ENCODE measurements at places on chromosomes 3 and 15. TPM values are rescaled to one million over a fixed set of nuclear protein-coding genes. Genes with fewer than 3 reads are reported as not detected.

GRCh38 chr3:175464362-175464761 lies 605.2 kb downstream of the NAALADL2 start:
- no peaks in the 10 kb centered on the region for H3K36me3 ChIP-seq
- no peaks in the 10 kb centered on the region for H3K4me1 ChIP-seq
- no peaks in the 10 kb centered on the region for H3K27me3 ChIP-seq

DNA sequence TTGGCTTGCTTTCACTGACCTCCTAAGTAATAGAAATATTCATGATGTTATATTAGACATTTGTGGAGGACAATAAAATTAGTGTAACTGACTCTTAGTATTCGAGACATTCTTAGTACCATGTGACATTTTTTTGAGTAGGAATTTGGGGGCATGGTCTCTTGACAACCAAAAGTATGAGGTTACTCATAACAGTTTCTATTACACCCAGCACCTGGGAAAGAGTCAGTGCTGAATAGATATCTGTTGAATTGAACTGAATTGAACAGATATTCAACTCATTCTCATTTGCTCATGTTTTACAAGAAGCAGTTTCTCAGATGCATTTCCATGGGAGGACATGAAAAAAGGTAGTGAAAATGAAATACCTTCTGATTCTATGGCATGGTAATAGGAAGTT lies 84.4 kb downstream of the CMSS1 start:
- H3K27ac ChIP-seq, result peak overlapping the region; percentile 94
- no peaks in the 10 kb centered on the region for H3K27me3 ChIP-seq

GRCh38 chr15:71811036-71811736 lies 832 bp downstream of the NR2E3 start:
- no peak overlapping the region for H3K4me3 ChIP-seq
- no peaks in the 10 kb centered on the region for H3K36me3 ChIP-seq
- no peak for DNase-seq
- H3K4me1 ChIP-seq, result peaks cover 13% of the 10 kb centered on the region
- H3K27ac ChIP-seq, result no peak overlapping the region

The STAB1 gene
- total RNA-seq, result 340 TPM

- H3K27ac ChIP-seq, result no peak overlapping the region
- H3K27me3 ChIP-seq, result peaks cover 2% of the 10 kb centered on the region
- no peak overlapping the region for H3K4me3 ChIP-seq
- no peaks in the 10 kb centered on the region for H3K4me1 ChIP-seq
These were observed 5.2 kb upstream of the NANOGP8 start for GRCh38 chr15:35090104-35090807.

The SLC25A20 gene
- total RNA-seq, result 7.9 TPM

The ZNF654 gene
- 14.6 TPM for total RNA-seq

The LYZL4 gene
- total RNA-seq, result not detected

DNA sequence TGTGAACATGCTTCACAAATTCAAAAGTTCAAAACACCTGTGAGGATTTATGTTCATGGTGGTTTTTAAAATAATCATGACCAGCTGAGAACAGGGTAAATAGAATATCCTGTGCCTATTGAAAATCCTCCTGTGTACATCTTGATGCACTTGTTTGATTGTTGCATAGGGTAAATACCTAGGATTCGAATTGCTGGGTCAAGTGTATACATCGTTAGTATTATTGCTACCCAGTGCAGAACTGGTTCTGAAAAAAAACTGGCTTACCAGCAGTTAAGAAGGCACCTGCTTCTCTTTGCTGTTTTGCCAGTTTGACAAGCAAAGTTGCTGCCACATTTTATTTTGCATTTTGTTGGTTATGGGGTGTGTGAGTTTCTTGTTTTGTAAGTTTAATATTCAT lies 272.6 kb downstream of the CLSTN2 start:
- DNase-seq, result no peak
- no peaks in the 10 kb centered on the region for H3K36me3 ChIP-seq
- no peaks in the 10 kb centered on the region for H3K27me3 ChIP-seq
- H3K4me1 ChIP-seq, result no peaks in the 10 kb centered on the region

DNA sequence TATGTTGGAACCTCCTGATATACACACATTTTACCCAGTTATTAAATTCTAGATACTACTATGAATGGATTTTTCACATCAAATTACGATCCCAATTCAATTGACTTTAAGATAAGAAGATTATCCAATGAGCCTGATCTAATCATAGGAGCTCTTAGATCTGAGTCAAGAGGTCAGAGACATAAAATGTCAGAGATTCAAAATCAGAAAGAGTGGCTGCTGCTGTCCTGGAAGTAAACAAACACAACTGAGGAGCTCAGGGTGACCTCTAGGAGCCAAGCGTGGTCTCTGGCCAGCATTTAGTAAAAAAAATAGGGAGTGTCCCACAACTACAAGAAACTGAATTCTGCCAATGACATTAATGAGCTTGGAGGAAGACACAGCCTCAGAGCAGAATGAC lies 557.1 kb upstream of the CBLB start:
- H3K4me1 ChIP-seq, result no peaks in the 10 kb centered on the region
- no peak overlapping the region for H3K27ac ChIP-seq
- H3K4me3 ChIP-seq, result no peak overlapping the region
- H3K36me3 ChIP-seq, result no peaks in the 10 kb centered on the region
- no peaks in the 10 kb centered on the region for H3K27me3 ChIP-seq

GRCh38 chr3:156630773-156631093 lies 43.7 kb upstream of the TIPARP start:
- H3K27me3 ChIP-seq, result no peaks in the 10 kb centered on the region
- no peak overlapping the region for H3K27ac ChIP-seq
- DNase-seq, result no peak

- H3K27me3 ChIP-seq, result no peaks in the 10 kb centered on the region
- peak; percentile 71 for DNase-seq
- no peak overlapping the region for H3K4me3 ChIP-seq
- H3K27ac ChIP-seq, result peak overlapping the region; percentile 34
- no peaks in the 10 kb centered on the region for H3K36me3 ChIP-seq
These were observed 969.4 kb downstream of the PLOD2 start for GRCh38 chr3:145191543-145191942.

DNA sequence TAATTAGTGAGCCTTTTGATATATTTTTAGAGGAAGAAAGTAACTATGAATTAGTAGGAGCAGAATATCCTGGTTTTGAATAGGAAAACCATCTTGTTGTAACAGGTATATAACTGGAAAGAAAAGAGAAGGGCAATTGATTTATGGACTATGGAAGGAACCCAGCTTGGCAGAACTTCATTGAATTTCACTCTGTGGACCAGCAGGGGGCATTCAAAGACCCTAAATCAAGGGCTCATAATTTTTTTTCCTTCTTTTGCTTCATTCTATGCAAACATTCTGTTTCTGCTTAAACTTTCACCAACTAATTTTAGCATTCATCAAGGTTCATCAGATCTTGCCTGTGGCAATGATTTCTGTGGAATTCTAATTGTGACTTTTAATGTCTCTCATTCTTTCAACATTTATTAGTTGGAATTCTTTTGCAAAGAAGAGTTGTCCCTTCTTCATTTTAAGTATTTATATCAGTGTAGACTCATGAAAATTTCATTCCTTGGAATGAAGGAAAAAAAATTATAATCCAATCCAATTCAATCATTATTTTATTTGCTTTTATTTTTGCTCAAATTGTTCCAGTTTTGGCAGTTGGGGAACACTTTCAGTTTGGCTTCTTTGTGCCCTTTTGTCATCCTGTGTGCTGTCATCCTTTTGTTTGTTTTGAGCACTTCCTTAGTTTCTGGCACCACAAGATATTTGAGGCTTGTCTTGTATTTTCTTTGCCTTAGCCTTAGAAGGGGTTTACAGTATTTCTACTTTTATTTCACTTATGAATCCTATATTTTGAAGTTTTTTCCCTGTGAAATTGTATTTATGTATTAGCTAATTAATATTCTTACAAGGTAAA lies 30.4 kb downstream of the NXPE3 start:
- H3K4me3 ChIP-seq, result no peak overlapping the region
- peak overlapping the region; percentile 60 for H3K27ac ChIP-seq
- H3K4me1 ChIP-seq, result peaks cover 14% of the 10 kb centered on the region
- no peaks in the 10 kb centered on the region for H3K27me3 ChIP-seq
- DNase-seq, result peak; percentile 69
- H3K36me3 ChIP-seq, result no peaks in the 10 kb centered on the region

- no peaks in the 10 kb centered on the region for H3K36me3 ChIP-seq
- DNase-seq, result no peak
- no peaks in the 10 kb centered on the region for H3K4me1 ChIP-seq
- no peak overlapping the region for H3K27ac ChIP-seq
- no peak overlapping the region for H3K4me3 ChIP-seq
These were observed 107.1 kb downstream of the ABHD5 start for GRCh38 chr3:43797794-43798193.
